ENCODE measurements at places on chromosomes 7 and 10.

DNA sequence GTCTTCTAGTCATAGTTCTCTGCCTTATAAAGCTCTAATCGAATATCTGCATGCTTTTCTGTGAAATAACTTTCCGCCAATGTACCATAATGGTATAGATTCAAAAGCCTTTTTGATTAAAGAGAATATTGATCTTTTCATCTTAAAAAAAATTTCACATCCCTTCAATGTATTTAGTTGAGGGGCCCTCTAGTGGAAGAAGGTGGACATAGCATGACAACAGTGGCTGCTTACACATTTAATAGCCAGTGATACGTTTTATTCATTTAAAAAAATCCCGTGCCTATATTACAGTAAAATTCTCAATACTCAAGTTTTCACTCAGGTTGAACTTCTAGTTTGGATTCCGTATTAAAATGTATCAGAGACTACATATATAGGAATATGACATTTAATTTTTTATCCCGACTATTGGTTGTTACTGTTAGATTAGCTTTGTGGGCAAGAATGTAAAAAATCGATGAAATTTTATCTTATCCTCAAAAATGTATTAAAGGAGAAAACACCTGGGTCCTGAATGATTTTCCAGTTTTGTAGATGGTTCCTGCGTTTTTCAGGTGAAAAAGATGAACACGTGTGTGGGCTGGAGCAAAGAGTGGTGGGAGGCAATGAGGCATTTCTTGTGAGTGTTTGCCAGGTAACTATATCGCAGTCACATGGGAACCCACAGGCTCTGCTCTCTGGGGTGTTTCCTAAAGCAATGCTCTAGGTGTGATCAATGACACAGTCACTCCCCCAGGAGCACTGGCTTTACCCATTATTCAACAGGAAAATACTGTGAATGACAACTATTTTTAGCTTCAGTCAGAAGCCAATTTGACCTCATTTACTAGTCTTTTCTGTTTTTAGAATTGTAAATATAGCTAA lies 24.1 kb upstream of the PNLIP start:
- DNase-seq, result no peak

DNA sequence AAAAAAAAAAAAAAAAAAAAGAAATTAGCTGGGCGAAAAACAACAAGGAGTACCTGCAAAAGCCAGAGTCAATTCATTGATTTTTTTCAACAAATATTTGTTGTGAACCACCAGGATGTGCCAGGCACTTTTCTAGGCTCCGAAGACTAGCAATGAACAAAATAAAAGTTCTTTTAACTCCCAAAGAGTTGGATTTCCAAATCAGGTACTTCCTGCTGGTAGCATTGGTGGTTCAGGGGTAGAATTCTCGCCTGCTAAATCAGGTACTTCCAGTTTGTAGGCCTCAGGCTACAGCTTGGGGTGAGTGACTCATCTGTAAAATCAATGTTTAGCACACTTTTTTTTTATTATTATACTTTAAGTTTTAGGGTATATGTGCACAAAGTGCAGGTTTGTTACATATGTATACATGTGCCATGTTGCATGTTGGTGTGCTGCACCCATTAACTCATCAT lies 10.9 kb downstream of the PPA1 start:
- DNase-seq, result no peak

- peak; percentile 8 for DNase-seq
These were observed 610 bp downstream of the AVPI1 start for GRCh38 chr10:97686301-97686961.

DNA sequence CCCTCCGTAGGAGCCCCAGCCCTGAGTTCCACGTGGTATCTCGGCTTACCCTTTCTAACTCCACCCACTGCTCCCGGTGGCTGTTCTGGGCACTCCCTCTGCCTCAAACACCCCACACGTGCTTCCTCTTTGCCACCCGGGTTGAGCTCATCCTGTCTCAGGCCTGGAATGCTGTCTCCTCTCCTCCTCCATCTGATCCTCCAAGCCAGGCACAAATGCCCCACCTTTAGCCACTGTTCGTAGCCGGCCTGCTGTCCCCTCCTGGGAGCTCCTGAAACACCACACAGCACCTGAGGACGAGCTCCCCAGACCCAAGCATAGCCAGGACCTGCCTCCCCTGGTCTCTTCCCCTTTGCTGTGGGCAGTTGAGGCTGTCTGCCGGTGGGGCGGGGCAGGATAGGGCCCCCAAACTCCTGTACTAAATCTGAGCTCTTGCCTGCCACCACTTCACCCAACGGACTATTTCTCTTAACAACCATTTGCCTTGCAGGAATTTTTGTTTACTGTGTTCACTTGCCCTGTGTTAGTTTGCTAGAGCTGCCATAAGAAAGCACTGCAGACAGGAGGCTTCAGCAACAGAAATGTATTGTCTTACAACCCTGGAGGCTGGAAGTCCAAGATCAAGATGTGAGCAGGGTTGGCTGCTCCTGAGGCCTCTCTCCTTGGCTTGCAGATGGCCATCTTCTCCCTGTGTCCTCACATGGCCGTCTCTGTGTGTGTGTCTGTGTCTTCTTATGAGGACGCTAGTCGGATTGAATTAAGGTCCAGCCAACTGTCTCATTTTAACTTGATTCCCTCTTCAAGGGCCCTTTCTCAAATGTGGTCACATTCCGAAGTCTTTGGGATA lies 58.3 kb upstream of the SHH start:
- no peak for DNase-seq

DNA sequence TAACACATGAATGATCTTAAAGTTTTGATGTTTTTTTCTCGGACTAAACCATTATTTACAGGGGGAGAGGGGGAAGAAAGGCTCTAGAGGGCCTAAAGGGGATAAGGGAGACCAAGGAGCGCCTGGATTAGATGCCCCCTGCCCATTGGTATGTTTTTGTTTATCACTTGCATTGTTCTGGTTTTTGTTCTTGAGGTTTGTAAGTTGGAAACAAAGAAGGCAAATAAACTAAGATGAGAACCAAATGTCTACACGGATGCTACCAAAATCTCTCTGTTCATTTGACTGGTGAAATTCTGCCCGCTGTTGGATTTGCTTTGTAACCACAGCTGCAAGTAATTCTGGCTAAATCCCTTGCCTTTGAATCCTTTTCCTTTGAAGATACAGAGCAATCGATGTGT lies 99.8 kb upstream of the MACROH2A2 start:
- DNase-seq, result no peak

- DNase-seq, result no peak
These were observed 17.2 kb upstream of the PSAP start for GRCh38 chr10:71868192-71868697.

- DNase-seq, result no peak
These were observed 45.6 kb upstream of the TRIL start for GRCh38 chr7:29003703-29004102.

DNA sequence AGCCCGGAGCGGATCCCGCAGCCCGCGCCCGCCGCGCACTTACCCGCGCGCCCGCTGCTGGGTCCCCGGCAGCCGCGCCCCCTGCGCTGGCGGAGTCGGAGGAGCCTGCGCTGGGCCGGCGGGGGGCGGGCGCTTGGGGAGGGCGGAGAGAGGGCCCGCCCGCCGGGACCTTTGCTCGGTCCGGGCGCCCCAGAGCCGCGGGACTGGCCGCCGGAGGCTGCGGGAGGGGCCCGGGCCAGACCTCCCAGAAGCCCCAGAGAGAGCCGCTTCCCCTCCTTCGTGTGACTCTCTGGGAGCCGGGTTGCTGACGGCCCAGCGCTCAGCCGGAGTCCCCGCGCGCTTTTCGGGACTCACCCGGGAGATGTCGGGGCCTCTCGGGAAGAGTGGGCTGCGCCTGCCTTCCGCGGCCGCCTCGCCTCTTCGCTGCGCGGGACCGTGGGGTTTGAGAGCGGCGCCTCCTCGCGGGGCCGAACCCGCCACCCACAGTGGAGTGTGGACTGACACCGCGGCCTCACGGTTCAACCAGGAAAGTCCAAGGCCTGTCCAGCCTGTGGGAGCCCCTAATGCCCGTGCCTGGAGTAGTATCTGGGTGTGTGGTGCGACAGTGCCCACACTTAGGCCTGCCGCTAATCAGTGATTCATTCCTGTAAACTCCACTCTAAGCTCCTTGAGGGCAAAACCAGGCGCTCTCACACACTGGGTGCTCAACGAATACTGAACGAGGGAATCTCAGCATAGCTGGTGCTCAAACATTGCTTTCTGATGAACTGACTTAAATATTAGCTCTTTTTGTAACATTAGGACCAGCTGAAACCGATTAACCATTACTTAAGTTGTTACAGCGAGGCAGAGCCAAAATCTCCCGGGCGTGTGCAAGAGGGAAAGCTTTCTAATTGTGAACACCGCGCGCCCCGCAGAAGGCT lies at the start of gene GSDME:
GSDME (minus strand) TSS at position 112 of the 923 bp plus-strand sequence. CDS start 7,690 bp downstream, outside the sequence.
- DNase-seq, result no peak

DNA sequence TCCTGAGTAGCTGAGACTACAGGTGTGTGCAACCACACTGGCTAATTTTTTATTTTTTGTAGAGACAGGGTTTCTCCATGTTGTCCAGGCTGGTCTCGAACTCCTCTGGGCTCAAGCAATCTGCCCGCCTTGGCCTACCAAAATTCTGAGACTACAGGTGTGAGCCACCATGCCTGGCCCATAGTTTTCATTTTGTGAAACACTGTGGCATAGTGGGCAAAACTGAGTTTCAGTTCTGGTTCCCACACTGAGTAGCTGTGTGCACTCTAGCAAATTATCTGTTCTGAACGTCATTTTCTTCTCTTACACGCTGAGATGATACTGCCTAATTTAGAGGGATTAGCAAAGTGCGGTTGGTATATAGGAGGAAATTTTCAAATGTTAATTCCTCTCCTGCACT lies 13.5 kb downstream of the ATP5MK start:
- no peak for DNase-seq

- no peak for DNase-seq
These were observed 75.0 kb downstream of the GPR26 start for GRCh38 chr10:123741146-123741545.

DNA sequence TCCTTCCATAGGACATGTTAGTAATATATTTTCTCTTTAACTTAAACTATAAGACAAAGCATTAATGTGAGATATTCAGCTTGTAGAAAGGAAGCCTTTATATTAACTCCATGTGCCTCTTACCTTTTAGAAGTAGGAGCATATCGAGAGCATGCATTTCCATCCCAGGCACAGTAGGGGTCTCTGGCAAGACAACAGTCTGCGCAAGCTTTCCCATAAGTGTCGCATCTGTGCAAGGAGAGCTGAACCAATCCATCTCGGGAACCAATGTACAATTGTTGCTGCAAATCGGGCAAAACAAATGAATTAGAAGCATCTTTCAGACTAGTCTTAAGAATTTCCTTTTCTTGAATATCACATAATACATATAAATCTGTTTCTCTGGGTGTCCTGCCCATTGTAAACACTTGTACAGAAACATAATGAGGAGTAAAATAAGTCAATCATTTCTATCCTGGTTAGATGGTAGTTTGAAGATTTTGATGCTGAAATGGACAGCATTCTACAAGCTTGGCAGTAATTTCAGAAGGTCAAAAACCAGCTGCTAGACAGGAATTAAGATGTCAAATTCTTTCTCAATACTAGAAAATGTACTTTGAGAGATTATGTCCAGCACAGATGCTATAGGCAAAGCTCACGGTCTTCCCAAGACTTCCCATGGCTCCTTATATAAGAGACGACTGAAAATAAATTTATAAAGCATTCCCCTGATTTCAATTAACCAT lies 171.8 kb downstream of the SEMA3D start:
- no peak for DNase-seq

- DNase-seq, result no peak
These were observed 72.9 kb upstream of the GRID1 start for GRCh38 chr10:86439544-86439943.

- no peak for DNase-seq
These were observed 186.4 kb upstream of the NFE2L3 start for GRCh38 chr7:25965405-25966123.

GRCh38 chr7:47601119-47601880 lies 19.4 kb upstream of the TNS3 start:
- no peak for DNase-seq

GRCh38 chr10:95588025-95588424 lies 26.9 kb upstream of the SORBS1 start:
- no peak for DNase-seq

GRCh38 chr10:112168733-112169132 lies 14.8 kb downstream of the GPAM start:
- DNase-seq, result no peak

DNA sequence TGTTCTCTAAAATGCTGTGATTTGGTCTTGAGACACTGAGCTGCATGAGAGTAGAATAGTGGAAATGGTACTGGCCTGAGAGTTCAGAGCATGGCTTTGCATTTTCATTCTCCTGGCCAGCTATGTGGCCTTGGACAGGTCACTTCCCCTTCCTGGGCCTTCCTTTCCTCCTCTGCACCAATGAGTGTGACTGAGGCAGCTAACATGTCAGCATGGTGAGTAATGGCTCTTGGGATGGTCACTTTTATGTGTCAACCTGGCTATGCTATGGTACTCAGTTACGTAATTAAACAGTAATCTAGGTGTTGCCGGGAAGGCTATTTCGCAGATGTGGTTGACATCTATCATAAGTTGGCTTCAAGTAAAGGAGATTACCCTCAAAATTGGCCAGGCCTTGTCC lies 109.3 kb downstream of the RTKN2 start:
- DNase-seq, result no peak

GRCh38 chr7:74498996-74499834 lies 45.5 kb downstream of the GTF2IRD1 start:
- DNase-seq, result no peak

DNA sequence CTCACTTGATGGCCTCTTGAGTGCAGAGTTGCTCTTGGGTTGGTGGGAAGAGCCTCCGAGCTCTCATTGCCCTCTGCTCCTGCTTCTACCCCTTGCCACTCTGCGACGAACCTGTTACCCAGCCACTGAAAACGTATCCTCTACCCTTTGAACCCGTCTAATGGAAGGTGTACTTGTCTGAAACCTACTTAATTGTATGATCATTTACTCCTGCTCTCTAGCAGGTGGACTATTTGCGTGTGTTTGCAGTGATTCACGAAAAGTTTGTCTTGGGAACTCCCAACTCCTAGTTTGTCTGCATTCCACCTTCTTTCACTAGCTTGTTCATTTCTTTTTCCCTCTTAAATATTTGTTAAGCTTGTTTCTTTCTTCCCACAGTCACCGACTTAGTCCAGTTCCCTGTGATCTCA lies 503 bp downstream of the CROT start:
- no peak for DNase-seq

GRCh38 chr7:71829515-71829914 lies 582.6 kb downstream of the CALN1 start:
- no peak for DNase-seq

DNA sequence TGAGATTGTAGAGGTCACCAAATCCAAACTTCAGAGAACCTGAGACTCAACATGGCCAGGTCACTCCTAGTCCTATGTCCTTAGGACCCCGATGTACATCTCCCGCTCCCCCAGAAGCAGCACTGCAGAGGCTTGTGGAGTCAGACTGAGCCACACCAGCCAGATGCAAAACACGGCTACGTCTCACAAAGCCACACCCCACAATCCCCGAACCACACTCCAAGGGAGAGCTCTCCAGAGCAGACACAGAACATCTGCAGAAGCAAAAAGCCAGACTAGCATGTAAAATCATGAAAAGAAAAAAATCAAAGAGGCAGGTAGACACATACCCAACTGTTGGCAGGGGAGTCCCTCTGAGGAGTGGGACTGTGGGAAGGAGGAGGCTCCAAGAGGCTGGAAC lies 104.9 kb downstream of the CTBP2 start:
- DNase-seq, result no peak
